NCI-H226 (cell line): ENCODE measurements at places on chromosomes 2 and 18.

- DNase-seq = no peak
Measured at GRCh38 chr2:41881249-41881648, 166.6 kb upstream of the PKDCC start.

DNA sequence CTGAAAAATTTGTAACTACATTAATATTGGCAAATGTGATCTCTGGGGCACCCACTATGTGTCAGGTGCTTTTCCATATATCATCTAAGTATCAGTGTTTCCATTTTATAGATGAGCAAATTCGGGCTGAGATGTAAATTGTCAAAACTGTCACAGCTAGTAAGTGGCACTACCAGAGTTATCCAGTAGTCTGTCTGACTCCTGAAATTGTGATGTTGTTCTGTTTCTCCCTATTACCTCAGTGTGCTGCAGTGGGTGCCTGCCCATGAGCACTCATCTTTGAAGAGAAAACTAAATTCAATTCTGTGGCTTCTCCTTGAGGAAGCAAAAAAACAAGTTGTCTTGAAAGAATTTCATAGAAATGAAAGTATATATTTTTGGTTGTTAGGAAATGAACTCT lies 467.4 kb upstream of the FANCL start:
- no peak for DNase-seq

DNA sequence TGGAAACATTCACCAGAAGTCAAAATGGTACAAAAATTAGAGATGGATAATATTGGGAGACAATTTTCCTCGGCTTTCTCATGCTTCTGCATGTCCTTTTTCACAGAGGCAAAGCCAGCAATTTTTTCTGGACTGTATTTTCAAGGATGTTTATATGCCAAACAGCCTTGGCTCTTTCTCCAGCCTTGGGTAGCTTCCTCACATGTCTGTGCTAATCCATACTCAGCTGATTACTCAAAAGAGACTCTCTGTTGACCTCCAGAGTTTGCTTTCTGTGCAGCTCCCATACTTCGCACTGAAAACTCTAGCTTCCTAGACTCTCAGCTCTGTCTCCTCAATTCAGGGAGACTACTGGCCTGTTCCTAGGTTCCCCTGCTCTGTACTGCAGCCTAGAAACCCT lies 10.6 kb downstream of the C18orf63 start:
- DNase-seq = no peak

DNA sequence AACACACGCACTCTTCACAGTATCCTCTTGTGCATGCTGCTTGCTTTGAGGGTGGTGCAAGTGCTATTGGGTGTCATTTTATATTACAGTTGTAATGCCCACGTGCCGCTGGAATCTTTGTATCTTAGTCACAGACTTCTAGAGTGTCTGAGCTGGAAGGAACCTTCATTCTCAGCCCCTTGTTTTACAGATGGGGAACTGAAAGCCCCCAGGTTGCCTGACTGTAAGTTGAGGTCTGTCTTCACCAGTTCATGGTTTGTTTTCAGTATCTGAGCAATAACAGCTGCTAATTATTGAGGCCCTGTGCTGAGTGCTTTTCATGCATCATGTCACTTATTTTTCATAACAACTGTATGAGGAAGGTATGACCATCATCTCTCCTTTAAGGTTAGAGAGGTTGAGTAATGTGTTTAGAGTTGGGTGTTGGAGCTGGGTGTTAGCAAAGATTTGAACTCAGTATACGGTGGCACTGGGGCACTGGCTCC lies 77.0 kb downstream of the PRKCE start:
- no peak for DNase-seq

GRCh38 chr2:121184248-121184862 lies 100.6 kb downstream of the TFCP2L1 start:
- DNase-seq = no peak

GRCh38 chr2:23158306-23158705 lies 226.7 kb upstream of the KLHL29 start:
- no peak for DNase-seq
